ENCODE measurements at places on chromosomes 1 and 21.

GRCh38 chr1:70361727-70362398 is 7.3 kb upstream of the ANKRD13C start:
- H3K4me3 ChIP-seq, result no peak overlapping the region
- no peak for DNase-seq
- no peak overlapping the region for H3K27ac ChIP-seq

- peaks cover 4% of the 10 kb centered on the region for H3K4me1 ChIP-seq
- no peak overlapping the region for H3K27ac ChIP-seq
- DNase-seq, result no peak
- no peak overlapping the region for H3K4me3 ChIP-seq
- H3K27me3 ChIP-seq, result no peaks in the 10 kb centered on the region
- no peaks in the 10 kb centered on the region for H3K36me3 ChIP-seq
Observed at GRCh38 chr1:24768873-24769605, 23.8 kb downstream of the CLIC4 start.

- H3K27me3 ChIP-seq, result no peaks in the 10 kb centered on the region
- H3K27ac ChIP-seq, result peak overlapping the region; percentile 56
- peaks cover 44% of the 10 kb centered on the region for H3K4me1 ChIP-seq
- H3K4me3 ChIP-seq, result no peak overlapping the region
- no peaks in the 10 kb centered on the region for H3K36me3 ChIP-seq
- DNase-seq, result peak; percentile 86
Observed at GRCh38 chr1:108643492-108644335, 17.2 kb downstream of the HENMT1 start.

DNA sequence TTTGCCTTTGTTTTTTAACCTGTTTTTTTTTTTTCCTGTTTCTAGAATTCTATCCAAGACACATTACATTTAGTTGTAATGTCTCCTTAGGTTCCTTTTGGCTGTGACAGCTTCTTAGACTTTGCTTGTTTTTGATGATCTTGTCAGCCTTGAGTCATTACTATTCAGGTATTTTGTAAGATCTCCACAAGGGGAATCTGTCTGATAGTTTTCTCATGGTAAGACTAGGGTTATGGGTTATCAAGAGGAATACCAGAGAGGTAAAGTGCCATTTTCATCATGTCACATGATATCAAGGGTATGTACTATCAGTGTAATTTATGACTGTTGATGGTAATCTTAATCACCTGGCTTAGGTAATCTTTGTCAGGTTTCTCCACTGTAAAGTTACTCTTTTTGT is 99.1 kb upstream of the GFI1 start:
- H3K4me1 ChIP-seq, result no peaks in the 10 kb centered on the region
- no peaks in the 10 kb centered on the region for H3K36me3 ChIP-seq
- H3K4me3 ChIP-seq, result no peak overlapping the region

- no peaks in the 10 kb centered on the region for H3K27me3 ChIP-seq
- H3K36me3 ChIP-seq, result no peaks in the 10 kb centered on the region
- no peak for DNase-seq
- no peaks in the 10 kb centered on the region for H3K4me1 ChIP-seq
- H3K4me3 ChIP-seq, result no peak overlapping the region
Observed at GRCh38 chr1:200386416-200386815, 23.4 kb downstream of the ZNF281 start.

- peaks cover 2% of the 10 kb centered on the region for H3K27me3 ChIP-seq
- H3K4me1 ChIP-seq, result no peaks in the 10 kb centered on the region
- no peak for DNase-seq
- no peaks in the 10 kb centered on the region for H3K36me3 ChIP-seq
Observed at GRCh38 chr1:25737130-25737529, 62.9 kb upstream of the SELENON start.

- H3K27ac ChIP-seq, result no peak overlapping the region
- peaks cover 2% of the 10 kb centered on the region for H3K36me3 ChIP-seq
- H3K27me3 ChIP-seq, result no peaks in the 10 kb centered on the region
- no peak overlapping the region for H3K4me3 ChIP-seq
Observed at GRCh38 chr1:180311011-180311730, 81.1 kb downstream of the LHX4 start.

- H3K27ac ChIP-seq, result no peak overlapping the region
- no peaks in the 10 kb centered on the region for H3K27me3 ChIP-seq
- DNase-seq, result no peak
- H3K36me3 ChIP-seq, result no peaks in the 10 kb centered on the region
Observed at GRCh38 chr1:72003092-72003491, 279.2 kb downstream of the NEGR1 start.

DNA sequence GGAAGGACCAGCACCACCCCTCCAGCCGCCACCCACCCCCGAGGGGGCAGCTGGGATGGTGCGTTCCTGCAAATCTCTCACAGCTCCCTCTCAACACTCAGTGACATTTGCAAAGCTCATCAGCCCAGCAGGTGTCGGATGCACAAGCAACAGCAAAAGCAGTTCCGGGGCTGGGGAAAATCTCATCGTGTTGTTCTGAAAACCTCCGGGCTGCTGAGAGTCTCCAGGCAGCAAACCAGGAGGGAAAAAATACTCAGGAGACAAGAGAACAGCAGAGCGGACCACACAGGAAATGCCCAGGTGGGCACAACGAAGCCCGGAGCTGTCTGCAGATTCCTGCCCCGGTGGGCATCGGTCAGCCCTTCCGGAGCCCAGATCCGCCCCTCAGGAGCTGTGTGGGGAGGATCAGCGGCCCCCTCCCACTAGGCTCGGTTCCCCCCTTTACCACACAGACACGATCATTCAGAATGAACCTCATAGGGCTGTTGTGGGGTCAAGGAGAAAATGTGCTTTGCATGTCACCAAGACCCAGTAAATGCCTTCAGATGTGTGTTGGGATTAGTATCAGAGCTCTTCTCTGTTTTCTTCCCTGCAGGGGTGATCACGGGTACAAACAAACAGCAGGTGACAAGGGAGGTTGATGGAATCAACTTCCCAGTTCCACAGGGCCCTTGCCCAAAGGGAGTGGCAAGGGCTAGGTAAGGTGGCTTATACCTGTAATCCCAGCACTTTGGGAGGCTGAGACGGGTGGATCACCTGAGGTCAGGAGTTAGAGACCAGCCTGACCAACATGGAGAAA is 127.0 kb upstream of the TIAM1 start:
- H3K4me1 ChIP-seq, result no peaks in the 10 kb centered on the region
- no peak overlapping the region for H3K27ac ChIP-seq
- no peaks in the 10 kb centered on the region for H3K36me3 ChIP-seq
- H3K4me3 ChIP-seq, result no peak overlapping the region
- H3K27me3 ChIP-seq, result no peaks in the 10 kb centered on the region
